H1 (cell line): ENCODE measurements at places on chromosomes 6 and 20. TPM values are rescaled to one million over a fixed set of nuclear protein-coding genes. Genes with fewer than 3 reads are reported as not detected.

GJA10 gene
- total RNA-seq, result not detected in 2 replicates

RIPOR2 gene
- total RNA-seq, result 44.5 and 45.6 TPM in 2 replicates

THBD gene
- 0.43 and 0.75 TPM in 2 replicates for total RNA-seq

ERVFRD-1 gene
- total RNA-seq, result not detected in 2 replicates

SDC4 gene
- 59.2 and 60.2 TPM in 2 replicates for total RNA-seq

- no peak for DNase-seq
Observed at GRCh38 chr20:37839955-37840354, 63.0 kb upstream of the VSTM2L start.

DNA sequence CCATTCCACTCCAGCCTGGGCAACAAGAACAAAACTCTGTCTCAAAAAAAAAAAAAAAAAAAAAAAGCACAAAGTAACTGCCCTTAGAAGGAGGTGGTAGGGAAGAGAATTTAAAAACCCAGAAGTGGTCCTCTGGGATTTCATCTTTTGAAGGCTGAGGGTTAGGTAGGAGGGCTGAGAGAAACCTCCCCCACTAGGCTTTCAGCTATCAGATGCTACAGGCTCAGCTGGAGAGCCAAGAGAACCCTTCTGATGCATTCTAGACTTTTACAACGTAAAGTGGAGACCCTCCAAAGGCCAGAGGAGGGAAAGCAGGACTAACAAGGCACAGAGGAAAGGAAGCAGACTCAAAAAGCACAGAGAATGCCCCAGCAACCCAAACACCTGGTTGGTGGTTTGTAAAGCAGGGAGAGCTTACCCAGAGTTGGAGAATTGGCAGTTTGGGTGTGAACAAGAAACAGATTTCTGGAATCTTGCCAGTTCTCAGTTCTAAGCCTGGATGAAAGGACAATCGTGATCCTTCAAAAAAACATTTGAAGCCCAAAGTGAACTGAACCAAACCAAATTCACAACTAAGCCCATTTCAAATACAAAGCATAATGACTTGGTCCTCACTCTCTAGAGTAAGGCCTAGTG is 23.2 kb upstream of the SPAG4 start:
- no peak for DNase-seq

DNA sequence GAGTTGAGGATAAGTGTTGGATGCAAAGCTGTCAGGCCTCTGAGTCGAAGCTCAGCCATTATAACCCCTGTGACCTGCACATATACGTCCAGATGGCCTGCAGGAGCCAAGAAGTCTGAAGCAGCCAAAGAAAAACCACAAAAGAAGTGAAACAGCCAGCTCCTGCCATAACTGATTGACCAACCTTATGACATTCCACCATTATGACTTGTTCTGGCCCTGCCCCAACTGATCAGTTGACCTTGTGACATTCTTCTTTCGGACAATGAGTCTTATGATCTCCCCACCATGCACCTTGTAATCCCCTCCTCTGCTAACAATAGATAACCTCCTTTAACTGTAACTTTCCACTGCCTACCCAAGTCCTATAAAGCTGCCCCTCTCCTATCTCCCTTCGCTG is 133.7 kb upstream of the AGPAT4 start:
- DNase-seq, result no peak

GRCh38 chr6:82955841-82956240 is 109.8 kb downstream of the UBE3D start:
- no peak for DNase-seq

DNA sequence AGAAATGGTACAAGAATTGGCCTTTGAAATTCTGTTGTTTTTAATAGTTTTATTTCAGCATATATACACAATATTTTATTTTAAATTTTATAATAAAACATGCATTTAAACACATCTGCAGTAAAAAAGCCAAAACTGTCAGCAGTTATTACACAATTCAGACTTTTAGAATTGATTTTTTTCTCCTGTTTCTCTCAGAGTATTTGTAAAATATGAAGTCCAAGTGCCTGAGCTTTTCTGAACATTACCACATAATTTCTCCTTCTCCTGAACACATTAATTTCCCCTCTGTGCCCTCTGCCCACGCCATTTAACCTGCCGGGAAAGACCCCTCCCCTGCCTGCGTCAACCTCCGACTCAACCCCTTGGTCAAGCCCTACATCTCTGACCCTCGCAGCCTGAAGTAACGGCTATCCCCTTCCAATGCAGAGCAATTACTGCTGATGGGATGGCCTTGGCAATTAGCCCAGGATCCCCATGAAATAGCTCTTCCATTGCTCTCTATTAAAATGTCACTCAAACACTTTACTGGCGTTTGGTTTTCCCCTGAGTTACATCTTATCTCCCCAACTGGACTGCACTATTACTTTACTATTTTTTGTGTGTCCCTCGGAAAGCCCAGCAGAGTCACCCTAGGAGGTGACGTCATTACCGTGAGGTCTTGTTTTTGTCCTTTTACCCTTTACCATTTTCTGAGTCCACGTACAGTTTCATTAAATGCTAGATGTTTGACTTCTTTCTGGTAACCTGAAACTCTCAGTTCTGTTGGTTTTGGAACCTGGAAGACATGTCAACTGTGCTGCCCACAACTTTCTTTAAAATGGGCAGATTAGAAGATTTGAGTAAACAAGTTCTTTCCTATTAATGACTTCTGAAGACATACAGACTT is 146.7 kb upstream of the TAB2 start:
- DNase-seq, result no peak

DNA sequence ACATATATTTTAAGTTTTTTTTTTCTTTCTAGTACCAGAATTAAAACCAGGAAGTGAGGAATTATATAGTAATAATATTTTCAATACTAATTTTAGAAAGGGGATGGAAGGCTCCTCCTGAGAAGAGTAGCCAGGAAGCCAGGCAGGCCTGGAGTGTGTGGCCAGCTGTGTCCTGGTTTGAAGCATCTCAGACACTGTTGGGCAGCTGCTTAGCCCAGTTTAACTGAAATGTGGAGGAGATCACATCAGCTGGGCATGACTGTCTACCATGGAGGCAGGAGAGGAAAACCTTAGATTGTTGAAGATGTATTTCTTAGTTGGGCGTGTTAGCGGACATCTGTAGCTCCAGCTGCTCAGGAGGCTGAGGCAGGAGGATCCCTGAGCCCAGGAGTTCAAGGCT is 142.2 kb downstream of the ARID1B start:
- no peak for DNase-seq

DNA sequence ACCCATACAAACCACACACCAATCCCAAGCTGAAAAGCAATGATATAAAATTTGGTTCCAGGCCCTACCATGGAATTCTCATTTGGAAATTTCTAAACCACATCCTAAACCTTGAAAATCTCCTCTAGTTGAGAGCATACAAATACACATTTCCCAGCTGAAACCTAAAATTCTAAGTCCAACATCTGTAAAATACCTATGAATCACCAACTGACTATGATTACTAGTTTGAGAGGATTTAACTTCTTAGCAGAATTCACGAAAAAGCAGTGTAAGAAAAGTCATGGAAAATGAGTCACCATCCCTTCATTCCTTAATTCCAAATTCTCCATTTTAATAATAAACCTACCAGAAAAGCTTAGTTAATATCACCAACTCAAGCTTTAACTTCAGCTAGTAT is 15.4 kb downstream of the RANBP9 start:
- no peak for DNase-seq

- peak; percentile 33 for DNase-seq
Observed at GRCh38 chr6:170085475-170086401, 205.1 kb downstream of the DLL1 start.

DNA sequence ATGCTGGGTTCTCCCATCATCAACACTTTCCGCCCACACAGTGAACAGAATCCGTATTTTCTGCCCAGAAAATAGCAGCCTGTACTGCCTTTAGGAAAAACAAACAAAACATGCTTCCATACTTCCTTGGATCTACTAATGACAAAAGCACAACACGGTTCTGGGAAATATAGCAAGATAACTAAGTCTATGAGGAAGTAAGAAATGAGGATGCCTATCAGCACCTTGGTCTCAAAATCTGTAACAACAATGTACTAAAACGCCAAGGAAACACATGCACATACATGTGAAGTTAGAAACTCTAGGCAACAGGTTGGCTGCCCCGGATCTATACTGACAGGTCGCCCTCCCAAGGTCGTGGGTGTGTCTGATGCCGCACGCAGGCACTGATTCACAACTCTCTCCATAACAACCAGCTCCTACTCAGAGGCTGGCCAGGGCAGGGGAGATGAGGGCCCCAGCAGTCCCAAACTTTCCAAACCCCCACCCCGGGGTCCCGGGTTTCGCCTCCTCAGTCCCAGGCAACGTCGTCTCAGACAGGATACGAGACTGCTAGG is 710 bp downstream of the BTBD9 start:
- no peak for DNase-seq

- DNase-seq, result no peak
Observed at GRCh38 chr20:23517719-23518118, 26.8 kb downstream of the CST8 start.

- DNase-seq, result no peak
Observed at GRCh38 chr6:27777614-27778355, 134.4 kb downstream of the OR2B2 start.

DNA sequence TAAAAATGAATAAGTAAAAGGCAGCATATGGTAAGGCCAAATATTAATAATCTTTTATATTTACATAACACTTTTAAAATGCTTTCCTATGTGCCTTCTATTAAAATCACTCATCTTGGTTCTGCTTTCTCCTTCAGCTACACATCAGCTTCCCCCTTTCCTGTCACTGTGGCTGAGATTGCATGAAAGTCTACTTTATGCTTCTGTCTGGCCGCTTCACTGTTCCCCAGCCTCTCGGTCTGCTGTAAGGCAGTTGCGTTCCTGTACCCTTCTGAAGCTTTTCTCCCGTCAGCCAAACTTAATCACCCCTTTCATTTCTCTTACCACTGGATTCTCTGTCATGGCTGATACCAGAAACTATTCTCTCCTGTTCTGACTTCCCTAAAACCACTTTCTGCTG is 34.6 kb downstream of the SOX4 start:
- DNase-seq, result no peak

DNA sequence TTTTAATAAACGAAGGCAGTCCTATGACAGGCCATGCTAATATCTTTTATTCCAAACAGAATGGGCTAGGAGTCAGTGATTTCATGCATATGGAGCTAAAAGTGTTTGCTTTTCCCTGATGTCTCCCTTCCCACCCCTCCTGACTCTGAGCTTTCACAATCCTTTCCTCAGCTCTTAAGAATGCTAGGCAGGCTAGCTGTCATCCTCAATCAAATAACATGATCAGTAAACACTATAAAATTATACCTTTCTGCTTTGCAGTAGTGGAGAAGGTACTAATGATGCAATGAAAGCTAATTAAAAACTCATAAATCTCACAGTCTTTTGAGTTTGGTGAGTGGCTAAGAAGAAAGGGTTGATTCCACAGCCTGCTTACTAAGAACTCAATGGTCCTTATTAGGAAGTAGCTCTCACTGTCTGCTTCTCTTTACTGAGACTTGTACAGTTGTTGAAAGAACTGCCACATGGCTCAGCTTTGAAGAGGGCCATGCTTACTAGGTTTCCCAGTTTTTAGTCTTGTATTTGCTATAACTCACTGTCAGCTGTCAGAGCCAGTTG is 250.9 kb upstream of the JAG1 start:
- no peak for DNase-seq

DNA sequence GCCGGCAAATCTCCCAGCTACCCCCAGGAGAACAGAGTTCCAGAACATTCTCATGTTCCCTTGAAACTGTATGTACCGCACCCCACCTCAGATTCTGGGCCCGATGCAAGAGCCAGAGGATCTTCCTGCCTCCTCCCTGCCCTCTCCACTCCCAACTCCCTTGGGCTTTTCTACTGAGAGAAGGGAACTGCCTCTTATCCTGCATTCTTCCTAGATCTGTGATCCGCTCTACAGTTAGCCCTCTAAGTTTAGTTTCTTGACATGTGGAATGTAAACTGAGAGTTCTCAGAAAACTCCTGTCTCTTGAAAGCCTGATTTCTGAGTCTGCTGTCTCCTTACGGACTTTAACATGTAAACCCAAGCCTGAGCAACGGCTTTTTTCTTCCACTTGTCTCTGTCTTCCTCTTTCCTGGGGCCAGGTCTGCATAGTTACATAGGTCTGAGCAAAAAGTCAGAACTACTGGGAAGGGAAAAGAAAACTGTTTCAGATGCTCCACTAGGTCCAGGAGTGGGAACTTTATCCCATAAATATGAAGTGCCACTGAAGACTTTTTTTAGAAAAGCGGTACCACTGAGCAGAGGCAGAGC is 86.5 kb upstream of the TNFAIP3 start:
- no peak for DNase-seq
